Activated T-cell treated with anti-CD3 and anti-CD28 coated beads, Interleukin-2, amount 50 U/mL, for 4 hours (primary cell): ENCODE measurements at places on chromosomes 13 and 19. TPM values are rescaled to one million over a fixed set of nuclear protein-coding genes. Genes with fewer than 3 reads are reported as not detected.

The PLD3 gene
- total RNA-seq, result 28.6 TPM

The COG6 gene
- 27.1 TPM for total RNA-seq

The CBARP gene
- 1.4 TPM for total RNA-seq

The ZNF528 gene
- total RNA-seq, result 4.5 TPM

The RABAC1 gene
- 70.4 TPM for total RNA-seq

The MAP4K1 gene
- total RNA-seq, result 126 TPM

The AKT2 gene
- 151 TPM for total RNA-seq

The AMH gene
- 3.9 TPM for total RNA-seq

DNA sequence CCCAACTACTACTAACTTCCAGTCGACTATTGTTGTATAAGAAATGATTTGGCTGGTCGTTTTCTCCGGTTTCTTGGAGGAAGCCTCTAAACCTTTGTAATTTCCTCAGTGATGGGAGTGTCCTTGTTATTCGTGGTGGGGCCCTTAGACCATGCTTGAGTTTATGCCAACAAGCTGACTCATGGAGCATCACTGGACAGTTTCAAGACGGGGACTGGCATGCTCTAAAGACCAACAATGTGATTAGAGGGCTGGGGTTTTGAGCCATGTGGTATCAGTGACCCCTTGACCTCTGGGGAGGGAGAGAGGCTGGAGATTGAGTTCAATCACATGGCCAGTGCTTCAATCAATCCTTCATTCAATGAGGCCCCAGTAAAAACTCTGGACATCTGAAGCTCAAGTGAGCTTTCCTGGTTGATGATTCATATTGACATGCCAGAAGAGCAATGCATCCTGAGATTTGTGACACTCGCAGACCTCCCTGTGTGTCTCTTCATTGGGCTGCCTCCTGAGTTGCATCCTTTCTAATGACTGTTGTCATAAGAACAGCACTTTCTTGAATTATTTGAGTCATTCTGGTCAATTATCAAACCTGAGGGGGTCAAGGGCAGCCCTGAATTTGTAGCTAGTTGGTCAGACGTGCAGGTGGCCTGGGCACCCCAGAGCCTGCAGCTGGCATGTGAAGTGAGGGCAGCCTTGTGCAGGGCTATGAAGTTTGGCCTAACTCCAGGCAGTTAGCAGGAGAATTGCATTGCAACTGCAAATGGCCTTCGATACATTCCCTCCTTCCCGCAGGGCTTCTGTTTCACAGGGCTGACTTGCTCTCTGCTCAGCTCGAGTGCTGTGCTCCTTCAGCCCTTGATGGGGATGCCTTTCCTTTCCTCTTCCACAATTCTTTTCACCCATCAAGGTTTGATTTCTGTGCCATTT, 246.5 kb downstream of the FGF9 start:
- DNase-seq, result no peak

- no peak for DNase-seq
Observed at GRCh38 chr13:88592105-88592504, 920.9 kb downstream of the SLITRK5 start.

DNA sequence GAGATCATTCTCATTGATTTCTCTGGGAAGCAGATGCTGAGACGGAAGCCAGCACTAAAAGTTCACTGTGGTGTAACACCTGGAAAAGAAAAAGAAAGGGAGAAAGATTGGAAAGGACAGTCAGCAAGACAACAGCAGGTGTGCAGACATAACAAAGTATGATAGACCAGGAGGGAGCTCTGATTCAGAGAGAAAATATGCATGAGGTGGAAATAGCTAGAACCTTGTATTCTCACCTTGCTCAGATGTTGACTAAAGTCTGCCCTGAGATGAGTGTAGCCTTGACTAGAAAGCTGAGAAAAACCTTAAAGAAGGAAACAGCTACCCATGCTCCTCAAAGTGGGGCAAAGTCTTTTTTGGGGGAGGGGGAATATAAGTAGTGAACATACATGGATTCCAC, 1711.8 kb downstream of the EFNB2 start:
- no peak for DNase-seq

DNA sequence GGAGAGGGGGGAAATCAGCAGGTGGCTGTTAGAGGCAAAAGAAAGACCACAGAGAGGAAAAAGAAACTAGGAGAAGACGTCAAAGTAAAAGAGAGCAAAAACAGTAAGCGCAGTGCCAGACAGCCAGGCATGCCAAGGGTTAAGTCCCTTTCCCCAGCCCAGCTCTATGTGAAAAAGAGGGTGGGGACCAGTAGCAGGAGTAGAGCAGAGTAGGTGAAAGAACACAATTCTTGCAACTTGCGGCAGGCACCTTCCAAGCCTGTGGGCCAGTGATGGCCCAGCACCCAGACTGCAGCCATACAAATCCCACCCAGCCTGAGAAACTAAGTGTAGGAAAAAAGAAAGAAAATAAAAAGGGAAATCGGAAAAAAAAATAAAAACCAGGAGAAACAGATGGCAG, 64.2 kb upstream of the ZNF85 start:
- no peak for DNase-seq

GRCh38 chr19:7602935-7603497, 7.4 kb downstream of the CAMSAP3 start:
- DNase-seq, result no peak

DNA sequence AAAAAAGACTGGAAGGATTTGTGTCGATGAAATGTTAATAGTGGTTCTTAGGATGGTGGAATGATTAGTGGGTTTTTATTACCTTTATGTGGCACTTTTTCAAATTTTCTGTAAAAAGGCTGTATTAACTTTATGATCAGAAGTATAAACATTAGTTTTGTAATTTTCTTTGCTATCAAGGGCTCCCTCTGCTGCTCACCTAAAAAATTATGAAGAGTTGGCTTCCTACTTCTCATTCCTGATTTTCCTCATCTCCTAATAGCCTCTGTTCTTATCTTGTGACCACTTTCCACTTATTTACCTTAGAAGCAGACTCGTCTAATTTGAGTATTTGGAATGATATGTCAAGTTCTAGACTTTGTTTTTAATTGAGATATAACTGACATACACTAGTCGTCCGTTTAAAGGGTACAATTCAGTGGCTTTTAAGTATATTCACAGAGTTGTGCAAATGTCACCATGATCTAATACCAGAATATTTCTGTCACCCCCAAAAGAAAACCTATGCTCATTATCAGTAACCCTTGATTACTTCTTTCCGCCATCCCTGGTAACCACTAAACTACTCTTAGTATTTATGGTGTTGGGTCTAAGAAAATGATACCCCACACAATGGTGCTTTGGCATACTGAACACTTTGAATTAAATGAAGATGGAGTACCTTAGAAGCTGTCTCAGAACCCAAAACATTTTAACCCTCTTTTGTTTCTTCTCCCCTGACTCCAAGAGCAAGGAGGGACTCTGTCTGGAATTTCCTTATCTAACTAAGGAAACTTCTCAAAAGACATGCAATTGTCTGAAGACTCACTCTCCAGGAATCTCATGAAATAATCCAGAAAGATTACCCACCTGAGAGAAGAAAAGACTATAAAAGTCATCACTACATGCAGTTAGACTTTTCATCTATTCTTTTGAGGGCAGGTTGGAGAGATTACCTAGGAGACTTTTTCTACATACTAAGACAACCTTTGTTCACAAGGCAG, 311.3 kb downstream of the DLEU7 start:
- DNase-seq, result no peak

DNA sequence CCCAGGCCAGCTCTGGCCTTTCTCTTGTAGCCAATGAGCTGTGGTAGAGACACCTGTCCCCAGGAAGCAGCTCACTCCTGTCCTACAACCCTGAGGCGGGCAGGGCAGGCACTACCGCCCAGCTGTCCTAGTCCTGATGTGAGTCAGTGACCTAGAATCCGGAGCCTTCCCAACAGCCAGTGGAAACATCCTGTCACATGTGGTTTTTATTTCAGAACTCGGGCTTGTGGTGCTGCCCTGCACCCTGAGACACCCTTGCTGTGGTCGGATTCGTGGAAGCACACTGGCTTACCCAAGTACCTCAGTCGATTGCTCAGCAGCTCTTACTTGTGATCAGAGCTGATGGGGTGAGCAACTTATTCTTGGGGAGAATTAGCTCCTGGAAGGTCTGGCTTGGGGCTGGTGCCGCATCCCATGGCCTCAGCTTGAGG, 83.6 kb upstream of the ARHGEF7 start:
- DNase-seq, result no peak

DNA sequence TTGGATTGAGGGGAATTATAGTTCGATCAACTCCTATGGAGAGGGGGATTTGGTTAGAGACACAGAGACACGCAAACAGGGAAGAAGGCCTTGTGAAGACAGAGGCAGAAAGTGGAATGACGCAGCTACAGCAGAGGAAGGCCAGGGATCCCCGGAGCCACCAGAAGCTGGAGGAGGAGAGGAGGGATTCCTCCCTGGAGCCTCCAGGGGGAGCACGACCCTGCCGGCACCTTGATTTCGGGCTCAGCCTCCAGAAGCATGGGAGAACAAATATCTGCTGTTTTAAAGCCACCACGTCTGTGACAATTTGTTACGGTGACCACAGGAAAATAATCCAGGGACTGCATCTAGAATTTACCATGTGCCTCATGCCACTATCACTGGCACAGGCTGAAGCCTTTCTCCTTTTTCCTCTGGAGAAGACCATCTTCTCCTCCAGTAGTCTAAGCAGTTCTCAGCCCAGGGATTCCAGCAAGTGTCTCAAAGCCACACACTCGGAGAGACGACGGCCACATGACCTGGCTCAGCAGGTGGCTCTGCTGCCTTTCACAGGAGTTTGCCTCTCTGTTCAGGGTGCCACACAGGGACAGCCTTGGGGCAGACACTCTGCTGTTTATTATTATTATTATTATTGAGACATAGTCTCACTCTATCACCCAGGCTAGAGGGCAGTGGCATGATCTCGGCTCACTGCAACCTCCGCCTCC, 39.9 kb upstream of the CCNE1 start:
- peak; percentile 15 for DNase-seq

DNA sequence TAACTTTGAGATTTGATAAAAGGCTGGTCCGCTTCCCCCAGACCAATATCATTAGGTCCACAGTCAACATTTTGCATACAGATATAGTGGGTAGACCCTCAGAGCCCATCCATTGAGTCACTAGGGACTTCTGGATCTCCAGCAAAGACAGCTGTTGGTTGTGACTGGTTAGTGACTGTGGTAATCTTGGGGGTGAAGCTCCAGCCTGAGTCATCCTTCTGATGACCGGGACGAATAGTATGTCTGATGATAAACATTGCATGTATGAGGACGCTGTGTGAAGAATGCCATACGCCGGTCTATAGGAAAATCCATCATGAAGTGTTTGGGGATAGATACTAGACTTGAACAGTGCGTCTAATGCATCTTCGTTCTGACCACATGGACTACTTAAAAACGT, 307.0 kb downstream of the UQCRFS1 start:
- DNase-seq, result no peak

DNA sequence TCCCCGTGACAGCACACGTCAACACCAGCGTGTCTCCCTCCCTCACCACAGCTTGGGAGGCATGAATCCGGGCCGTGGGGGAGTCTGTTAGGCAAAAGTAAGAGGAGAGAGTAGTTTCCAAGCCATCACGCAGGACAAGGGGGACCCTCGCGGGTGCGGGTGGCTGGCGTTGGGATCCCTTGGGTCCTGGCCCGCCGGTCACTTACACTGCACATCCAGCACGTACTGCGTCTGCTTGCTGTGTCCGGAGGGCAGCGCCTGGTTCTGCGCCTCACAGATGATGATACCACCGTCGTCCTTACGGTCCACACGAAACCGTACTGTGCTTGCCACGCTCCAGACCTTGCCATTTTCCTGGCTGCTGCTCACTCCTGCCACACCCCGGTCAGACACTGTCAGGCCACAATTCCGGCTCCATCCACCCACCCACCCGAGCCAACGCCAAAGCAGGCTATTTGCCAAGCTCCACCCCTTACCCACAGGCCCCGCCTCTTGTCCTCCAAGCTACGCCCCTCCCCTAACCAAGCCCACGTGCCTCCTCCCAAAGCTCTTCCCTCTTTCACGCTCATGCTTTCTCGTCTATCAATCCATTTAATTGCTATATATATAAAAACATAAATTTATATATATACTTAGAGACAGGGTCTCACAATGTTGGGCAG, 6.6 kb upstream of the ZNF428 start:
- no peak for DNase-seq
